IPS DF 6.9 (cell line): ENCODE measurements at places on chromosomes 1 and 21.

DNA sequence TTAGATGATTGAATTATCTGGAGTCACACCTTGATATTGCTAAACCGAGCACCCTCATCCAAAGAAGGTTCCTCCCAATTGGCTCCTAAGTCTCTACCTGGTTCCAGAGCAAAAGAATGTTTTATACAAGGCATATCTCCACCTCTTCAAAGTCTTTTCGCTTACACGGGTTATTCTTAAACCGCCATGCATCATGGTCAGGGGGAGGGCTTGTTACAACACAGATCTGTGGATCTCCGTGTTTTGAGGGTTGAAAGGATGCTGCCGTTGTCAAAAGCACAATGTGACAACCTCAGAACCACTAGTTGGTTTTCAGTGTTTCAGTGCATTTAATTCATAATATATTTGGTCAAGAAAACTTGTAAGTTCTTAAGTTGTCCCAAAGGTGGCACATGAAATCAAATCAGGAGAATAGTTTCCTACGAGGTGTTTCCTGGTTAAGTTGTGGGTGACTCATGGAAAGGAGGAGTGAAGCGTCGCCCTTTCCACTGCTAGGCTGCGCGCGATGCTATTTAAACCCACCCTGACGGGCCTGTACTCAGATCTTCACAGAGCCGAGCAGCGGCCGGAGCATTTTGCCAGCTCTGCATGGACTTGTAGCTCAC, 1531.6 kb upstream of the TPTE start:
- peak; percentile 86 for DNase-seq
- no peak overlapping the region for H3K4me3 ChIP-seq
- no peaks in the 10 kb centered on the region for H3K4me1 ChIP-seq
- no peaks in the 10 kb centered on the region for H3K27me3 ChIP-seq
- H3K36me3 ChIP-seq: no peaks in the 10 kb centered on the region
- H3K27ac ChIP-seq: no peak overlapping the region

- H3K27ac ChIP-seq: no peak overlapping the region
- DNase-seq: no peak
- H3K4me1 ChIP-seq: no peaks in the 10 kb centered on the region
Observed at GRCh38 chr1:50812346-50812745, 147.7 kb downstream of the FAF1 start.

- DNase-seq: peak; percentile 7
- no peaks in the 10 kb centered on the region for H3K27me3 ChIP-seq
- H3K4me1 ChIP-seq: no peaks in the 10 kb centered on the region
- H3K36me3 ChIP-seq: no peaks in the 10 kb centered on the region
- H3K4me3 ChIP-seq: no peak overlapping the region
Observed at GRCh38 chr21:35933466-35933865, 126.9 kb downstream of the SETD4 start.

DNA sequence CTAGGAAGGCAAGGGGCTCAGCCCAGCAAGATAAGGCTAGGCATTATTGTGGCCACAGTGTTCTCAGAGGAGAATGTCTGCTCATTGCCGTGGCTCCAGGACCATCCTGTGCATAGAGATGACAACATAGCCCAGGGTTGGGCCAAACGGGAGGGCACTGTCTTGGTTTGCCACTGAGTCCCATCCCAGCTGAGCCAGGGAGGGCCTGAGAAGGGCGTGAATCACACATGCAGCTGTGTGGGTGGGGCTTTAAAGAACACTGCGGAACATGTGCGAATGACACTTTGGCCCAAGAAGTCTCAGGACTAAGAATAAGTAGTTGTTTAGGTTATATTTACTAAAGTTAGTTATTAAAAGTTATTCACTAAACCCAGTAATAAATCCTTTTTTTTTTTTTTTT, 18.5 kb downstream of the CHAF1B start:
- H3K4me3 ChIP-seq: no peak overlapping the region
- no peaks in the 10 kb centered on the region for H3K27me3 ChIP-seq
- no peaks in the 10 kb centered on the region for H3K4me1 ChIP-seq
- DNase-seq: no peak
- no peak overlapping the region for H3K27ac ChIP-seq
- peaks cover 11% of the 10 kb centered on the region; the same call in 1 of the 2 replicates for H3K36me3 ChIP-seq

GRCh38 chr21:20877976-20878375, 120.2 kb upstream of the NCAM2 start:
- H3K4me1 ChIP-seq: no peaks in the 10 kb centered on the region
- no peak for DNase-seq
- H3K27ac ChIP-seq: no peak overlapping the region
- H3K27me3 ChIP-seq: no peaks in the 10 kb centered on the region
- H3K4me3 ChIP-seq: no peak overlapping the region

DNA sequence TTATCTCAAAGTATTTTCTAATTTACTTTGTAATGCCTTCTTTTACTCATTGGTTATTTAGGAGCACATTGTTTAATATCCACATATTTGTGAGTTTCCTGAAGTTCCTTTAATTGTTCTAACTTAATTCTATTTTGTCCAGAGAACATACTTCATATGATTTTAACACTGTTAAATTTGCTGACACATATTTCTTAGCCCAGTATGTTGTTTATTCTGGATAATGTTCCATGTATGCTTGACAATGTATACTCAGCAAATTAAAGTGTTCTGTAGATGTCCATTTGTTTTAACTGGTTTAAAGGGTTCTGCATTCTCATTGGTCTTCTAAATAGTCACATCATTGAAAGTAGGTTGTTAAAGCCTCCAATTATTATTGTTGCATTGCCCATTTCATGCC, 643.7 kb upstream of the NR5A2 start:
- no peaks in the 10 kb centered on the region for H3K4me1 ChIP-seq
- no peak overlapping the region for H3K27ac ChIP-seq
- no peaks in the 10 kb centered on the region for H3K27me3 ChIP-seq
- H3K4me3 ChIP-seq: no peak overlapping the region

DNA sequence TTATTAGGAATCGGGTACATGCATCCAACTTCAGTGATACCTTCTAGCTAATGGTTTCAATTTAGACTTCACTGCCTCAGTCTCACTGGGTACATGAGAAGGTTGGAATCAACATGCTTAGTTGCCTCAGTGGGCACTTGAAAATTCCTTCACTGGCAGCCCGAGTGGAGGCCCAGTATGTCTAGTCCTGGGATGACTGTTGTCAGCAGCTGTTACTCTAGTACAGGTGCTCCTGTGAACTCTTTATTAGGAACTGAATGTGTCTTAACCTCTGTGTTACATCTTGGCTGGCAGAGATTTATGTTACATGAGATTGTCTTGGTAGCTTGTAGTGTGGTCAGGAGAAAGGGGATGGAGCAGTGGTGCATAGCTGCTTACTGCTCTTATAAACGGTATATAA, 13.4 kb downstream of the PLA2G2E start:
- H3K36me3 ChIP-seq: peaks cover 21% of the 10 kb centered on the region; the same call in 1 of the 2 replicates
- H3K4me1 ChIP-seq: no peaks in the 10 kb centered on the region
- no peak overlapping the region for H3K4me3 ChIP-seq
- DNase-seq: no peak

DNA sequence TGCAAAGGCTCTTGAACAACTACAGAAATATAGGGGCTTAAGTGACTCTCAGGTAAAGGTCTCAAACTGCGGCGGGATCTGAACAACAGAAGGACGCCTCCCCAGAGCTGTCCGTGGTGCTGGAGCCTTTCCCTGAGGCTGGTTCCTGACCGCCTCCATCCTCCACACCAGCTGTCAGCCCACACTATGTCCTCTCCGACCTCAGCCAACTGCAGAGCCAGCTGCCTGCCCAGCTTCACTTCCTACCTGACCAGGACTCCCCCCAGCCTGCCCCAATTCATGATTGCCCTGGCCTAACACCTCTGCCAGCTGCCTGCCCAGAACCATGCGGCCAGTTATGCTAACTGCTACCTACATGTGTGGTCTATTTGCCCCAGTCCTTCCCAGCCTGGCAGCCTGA, 63.6 kb upstream of the ZC3H12A start:
- no peak overlapping the region for H3K4me3 ChIP-seq
- no peak overlapping the region for H3K27ac ChIP-seq
- peak; percentile 43 for DNase-seq
- no peaks in the 10 kb centered on the region for H3K27me3 ChIP-seq

GRCh38 chr1:207217778-207218511, 103.5 kb upstream of the CD55 start:
- H3K27me3 ChIP-seq: no peaks in the 10 kb centered on the region
- no peak overlapping the region for H3K27ac ChIP-seq
- H3K36me3 ChIP-seq: no peaks in the 10 kb centered on the region

DNA sequence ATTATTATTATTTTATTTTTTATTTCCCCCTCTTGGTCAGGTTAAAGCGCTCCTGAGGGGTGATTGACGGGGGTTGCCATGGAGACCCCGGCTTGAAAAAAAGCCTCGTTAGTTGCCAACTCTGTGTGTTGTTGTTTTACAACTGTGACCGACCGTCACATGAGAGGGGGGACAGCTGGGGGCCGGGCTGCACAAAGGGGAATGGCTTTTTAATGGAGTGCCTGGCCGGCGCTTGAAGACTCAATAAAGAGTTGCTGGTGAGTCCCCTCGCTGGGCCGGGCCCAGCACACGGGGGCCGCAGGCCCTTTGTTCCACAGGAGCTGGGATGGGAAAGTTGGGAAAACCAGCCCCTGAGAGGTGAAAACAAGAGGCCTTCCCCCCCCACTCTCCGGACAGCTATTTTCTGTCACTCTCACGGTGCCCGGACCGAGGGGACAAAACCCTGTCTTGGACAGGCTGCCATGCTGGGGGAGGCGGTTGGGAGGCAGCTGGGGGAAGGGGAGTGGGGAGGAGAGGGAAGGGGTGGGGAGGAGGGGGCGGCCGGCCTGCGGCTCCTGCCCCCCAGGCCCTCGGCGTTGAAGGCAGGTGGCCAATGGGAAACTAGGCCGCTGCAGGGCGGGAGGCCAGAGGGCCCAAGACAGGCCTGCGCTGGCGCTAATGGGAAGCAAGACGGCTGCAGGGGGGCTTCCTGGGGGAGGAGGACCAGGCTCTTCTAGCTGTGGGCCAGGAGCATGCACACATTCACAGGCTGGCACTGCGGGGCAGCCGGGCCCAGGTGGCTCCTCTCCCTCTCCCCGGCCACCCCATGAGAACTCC, 67.6 kb downstream of the CASZ1 start:
- no peak overlapping the region for H3K4me3 ChIP-seq
- no peaks in the 10 kb centered on the region for H3K36me3 ChIP-seq
- DNase-seq: no peak
- H3K4me1 ChIP-seq: peaks cover 4% of the 10 kb centered on the region; the same call in 1 of the 2 replicates
- H3K27me3 ChIP-seq: no peaks in the 10 kb centered on the region
- H3K27ac ChIP-seq: no peak overlapping the region

DNA sequence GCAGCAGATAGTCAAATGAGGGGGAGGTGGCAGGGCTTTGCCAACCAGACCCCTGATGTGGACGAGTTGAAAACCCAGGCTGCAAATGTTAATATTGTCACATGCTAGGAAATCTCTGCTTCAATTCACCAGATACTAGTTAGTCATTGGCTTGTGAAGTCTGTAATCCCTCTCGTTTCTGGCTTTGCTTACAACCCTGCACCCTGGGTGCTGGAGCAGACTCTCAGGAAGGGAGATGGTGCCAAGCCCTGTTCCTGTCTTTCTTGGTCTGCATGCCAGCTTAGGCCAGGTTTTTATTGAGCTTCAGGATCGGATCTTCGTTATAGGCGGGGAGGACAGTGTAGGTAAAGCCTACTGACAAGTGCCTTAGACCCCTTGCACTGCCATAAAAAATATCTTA, 53.3 kb downstream of the MDM4 start:
- peaks cover 15% of the 10 kb centered on the region for H3K4me1 ChIP-seq
- H3K27ac ChIP-seq: no peak overlapping the region
- H3K36me3 ChIP-seq: no peaks in the 10 kb centered on the region

- no peaks in the 10 kb centered on the region; the same call in 1 of the 2 replicates for H3K4me1 ChIP-seq
- no peak overlapping the region for H3K4me3 ChIP-seq
- no peaks in the 10 kb centered on the region for H3K27me3 ChIP-seq
- no peak for DNase-seq
- no peaks in the 10 kb centered on the region; the same call in 1 of the 2 replicates for H3K36me3 ChIP-seq
- H3K27ac ChIP-seq: no peak overlapping the region
Observed at GRCh38 chr1:2980073-2980791, 41.0 kb upstream of the ACTRT2 start.

DNA sequence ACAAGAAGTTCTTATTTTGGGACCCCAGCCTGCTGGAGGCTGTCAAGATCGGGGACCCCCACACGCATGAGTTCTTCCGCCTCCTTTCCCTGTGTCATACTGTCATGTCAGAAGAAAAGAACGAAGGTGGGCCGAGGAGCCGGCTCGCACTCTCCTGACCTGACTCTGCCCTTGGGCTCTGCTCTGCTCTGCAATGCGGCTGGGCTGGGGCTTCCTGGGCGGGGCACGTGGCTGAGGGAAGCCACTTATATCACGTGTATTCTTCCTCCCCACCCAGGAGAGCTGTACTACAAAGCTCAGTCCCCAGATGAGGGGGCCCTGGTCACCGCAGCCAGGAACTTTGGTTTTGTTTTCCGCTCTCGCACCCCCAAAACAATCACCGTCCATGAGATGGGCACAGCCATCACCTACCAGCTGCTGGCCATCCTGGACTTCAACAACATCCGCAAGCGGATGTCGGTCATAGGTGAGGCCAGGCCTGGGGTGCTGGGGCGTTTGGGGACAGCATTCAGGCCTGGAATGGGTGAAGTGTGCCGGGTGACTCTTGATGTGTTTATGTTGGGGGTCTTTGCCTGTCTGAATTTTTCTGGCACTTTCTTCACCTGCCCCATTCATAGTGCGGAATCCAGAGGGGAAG, 17.6 kb downstream of the ATP8B2 start:
- H3K36me3 ChIP-seq: peaks cover 48% of the 10 kb centered on the region
- no peak overlapping the region for H3K4me3 ChIP-seq
- no peak for DNase-seq
- no peak overlapping the region for H3K27ac ChIP-seq
- no peaks in the 10 kb centered on the region; the same call in 1 of the 2 replicates for H3K4me1 ChIP-seq

- no peak overlapping the region for H3K27ac ChIP-seq
- no peak for DNase-seq
- H3K4me1 ChIP-seq: no peaks in the 10 kb centered on the region
- H3K27me3 ChIP-seq: no peaks in the 10 kb centered on the region
Observed at GRCh38 chr1:233664804-233665574, 51.1 kb downstream of the KCNK1 start.

- DNase-seq: no peak
- H3K27me3 ChIP-seq: no peaks in the 10 kb centered on the region
Observed at GRCh38 chr21:34630536-34631143, 15.7 kb upstream of the RCAN1 start.

GRCh38 chr1:85200463-85201339, at the start of gene SYDE2:
Gene SYDE2, minus strand, starts transcription at chr1:85201016. Its CDS starts 20 bp downstream, at chr1:85200996.
- peak within 1 kb of the TSS; percentile 94 for H3K4me3 ChIP-seq
- no peaks in the 10 kb centered on the region for H3K27me3 ChIP-seq
- DNase-seq: peak; percentile 43
- H3K27ac ChIP-seq: no peak within 1 kb of the TSS

GRCh38 chr1:40318970-40319621, 2.0 kb upstream of the COL9A2 start:
- no peaks in the 10 kb centered on the region for H3K36me3 ChIP-seq
- H3K27ac ChIP-seq: no peak overlapping the region
- H3K4me3 ChIP-seq: no peak overlapping the region

DNA sequence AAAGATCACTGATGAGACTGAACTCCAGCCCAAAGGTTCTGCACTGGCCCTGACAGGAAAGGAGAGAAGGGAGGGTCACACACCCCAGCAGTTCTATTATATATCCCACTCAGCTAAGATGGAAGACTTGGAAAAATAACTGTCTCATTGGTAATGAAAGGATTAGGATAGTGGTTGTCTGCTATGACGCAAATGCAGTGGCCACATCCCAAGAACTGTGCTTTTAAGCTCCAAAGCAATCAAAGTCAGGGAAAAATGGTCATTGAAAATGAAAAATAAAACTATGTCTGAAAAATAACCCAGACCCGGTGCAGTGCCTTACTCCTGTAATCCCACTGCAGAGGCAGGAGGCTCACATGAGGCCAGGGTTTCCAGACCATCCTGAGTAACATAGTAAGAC, 31.0 kb downstream of the PSMG1 start:
- no peak overlapping the region for H3K27ac ChIP-seq
- no peaks in the 10 kb centered on the region for H3K4me1 ChIP-seq
- no peak overlapping the region for H3K4me3 ChIP-seq
- DNase-seq: no peak
- H3K36me3 ChIP-seq: no peaks in the 10 kb centered on the region
